Central memory CD4-positive, alpha-beta T cell (primary cell): ENCODE measurements at places on chromosomes 3 and 15.

DNA sequence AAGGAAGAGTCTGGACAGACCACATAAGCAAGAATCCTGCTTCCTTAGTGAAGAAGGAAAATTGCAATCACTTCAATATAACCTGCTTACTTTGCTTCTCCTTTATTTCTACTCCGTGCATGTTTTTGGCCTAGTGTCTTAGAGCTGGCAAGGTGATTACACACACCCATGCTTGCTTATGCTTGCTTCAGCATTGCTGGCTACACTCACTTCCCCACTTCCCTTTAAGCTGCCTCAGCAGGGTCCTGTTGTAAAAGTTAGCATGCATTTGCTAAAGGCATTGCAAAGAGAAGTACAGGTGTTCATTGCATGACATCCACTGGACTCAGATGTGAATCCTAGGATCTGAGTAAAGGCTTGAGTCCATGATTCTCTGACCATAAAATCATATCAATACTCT, 47.5 kb upstream of the STT3B start:
- DNase-seq: no peak

GRCh38 chr3:188931531-188931930, 240.2 kb upstream of the TPRG1 start:
- DNase-seq: no peak

GRCh38 chr3:177776661-177777101, 579.4 kb upstream of the TBL1XR1 start:
- DNase-seq: no peak

- no peak for DNase-seq
These were observed 39.0 kb downstream of the SLC6A6 start for GRCh38 chr3:14441240-14441919.

GRCh38 chr3:145719114-145719513, 441.9 kb downstream of the PLOD2 start:
- no peak for DNase-seq

DNA sequence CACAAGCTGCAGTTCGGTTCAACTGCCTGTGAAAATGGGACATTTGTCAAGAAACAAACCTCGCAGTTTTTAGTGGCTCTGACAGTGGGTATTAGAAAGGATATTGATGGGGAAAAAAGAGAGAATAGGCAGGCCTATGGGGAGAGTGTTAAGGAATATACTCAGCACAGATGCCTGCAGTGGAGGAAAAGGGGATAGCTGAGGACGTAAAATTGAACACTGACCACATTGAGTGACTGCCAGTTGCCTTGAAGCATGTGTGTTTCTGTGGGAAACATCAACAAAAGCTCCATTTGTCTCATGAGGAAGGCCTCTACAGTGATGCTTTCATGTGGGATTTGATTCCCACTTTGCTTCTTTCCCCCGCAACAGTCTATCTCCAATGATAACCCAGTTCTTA, 1042.1 kb downstream of the TUSC7 start:
- DNase-seq: no peak

- no peak for DNase-seq
These were observed 19.6 kb downstream of the EIF1B start for GRCh38 chr3:40329071-40329470.

- no peak for DNase-seq
These were observed 45.1 kb downstream of the DAPK2 start for GRCh38 chr15:64001148-64001547.

- DNase-seq: no peak
These were observed 11.9 kb downstream of the CPNE4 start for GRCh38 chr3:132022914-132023313.

DNA sequence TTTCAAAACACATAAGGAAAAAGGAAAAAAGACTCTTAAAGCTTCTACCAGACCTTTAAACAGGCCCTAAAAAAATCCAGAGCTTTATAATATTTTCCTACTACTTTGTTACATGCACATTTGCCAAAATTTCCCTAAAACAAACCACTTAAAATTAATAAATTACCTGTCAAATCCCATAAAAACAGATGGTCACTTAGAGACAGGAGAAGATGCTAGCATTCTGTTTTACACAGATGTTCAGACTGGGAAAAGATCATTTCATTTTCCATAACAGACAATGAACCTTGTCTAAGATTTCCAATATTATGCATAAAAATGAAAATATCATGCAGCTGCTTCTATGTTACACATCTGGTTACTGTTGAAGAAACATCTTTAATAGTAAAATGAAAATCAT, 66.6 kb downstream of the SUCLG2 start:
- no peak for DNase-seq

GRCh38 chr3:172102123-172102882, 62.9 kb downstream of the FNDC3B start:
- DNase-seq: peak; percentile 49

DNA sequence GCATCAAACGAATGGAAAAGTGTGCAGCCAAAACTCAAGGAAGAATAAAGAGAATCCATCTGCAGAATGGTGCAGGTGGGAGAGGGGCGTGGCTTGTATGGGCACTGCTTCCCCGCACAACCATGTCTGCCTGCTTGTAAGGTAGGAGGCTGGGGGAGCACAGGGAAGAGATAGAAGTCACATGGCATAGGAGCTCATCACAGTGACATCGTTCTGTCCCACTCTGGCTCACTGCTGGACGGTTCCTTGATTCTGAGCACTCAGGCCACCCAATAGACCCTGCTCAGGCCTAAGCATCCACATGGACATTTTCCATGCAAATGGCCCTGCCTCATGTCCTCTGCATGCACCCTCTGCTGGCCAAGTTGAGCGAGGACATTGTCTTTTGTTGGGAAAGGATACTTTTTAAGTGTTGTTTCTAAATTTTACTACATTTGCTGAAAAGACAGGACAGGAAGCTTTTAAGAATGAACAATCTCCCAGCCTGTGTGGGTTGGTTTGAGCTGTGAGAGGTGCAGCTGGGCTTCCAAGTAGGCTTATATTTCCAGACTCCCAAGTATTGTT, 3.1 kb downstream of the MYLK start:
- no peak for DNase-seq

GRCh38 chr3:149162007-149162406, 32.6 kb downstream of the HPS3 start:
- DNase-seq: no peak

DNA sequence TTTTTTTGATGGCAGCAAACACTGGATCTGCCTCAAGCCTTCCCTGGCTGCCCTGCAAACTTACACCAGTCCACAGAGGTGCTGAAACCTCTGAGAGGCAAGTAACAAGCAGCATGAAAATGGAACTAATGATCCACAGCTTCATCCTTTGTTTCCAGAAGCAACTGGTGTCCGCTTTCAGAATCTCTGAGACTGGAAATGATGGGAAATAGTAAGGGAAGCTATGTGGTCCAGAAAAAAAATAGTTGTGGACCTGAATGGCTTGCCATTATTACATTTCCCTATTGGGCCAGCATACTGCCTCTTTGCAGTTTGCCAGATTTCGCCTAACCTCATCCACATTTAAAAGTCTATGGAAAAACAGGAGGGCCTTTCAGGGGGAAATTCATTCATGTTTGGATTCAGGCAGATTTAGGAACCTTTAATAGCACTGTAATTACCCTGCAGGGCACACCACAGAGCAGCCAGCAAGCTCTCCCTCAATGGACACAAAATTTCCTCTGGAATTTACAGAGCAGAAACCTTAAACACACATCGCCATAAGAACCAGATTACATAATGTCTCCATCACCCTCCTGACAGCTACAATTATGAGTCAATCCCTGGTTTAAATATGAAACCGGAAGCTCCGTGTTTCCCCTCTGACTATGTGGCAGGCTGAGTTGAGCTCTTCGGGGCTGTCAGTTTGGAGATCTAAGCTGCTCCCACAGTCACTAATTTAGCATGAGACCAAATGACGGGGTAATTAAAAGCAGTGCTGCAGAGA, 134.4 kb downstream of the TMCO5A start:
- no peak for DNase-seq

GRCh38 chr3:127455541-127456450, 134.7 kb downstream of the TPRA1 start:
- DNase-seq: peak; percentile 22

GRCh38 chr15:88704791-88705768, 66.3 kb downstream of the ISG20 start:
- DNase-seq: no peak

DNA sequence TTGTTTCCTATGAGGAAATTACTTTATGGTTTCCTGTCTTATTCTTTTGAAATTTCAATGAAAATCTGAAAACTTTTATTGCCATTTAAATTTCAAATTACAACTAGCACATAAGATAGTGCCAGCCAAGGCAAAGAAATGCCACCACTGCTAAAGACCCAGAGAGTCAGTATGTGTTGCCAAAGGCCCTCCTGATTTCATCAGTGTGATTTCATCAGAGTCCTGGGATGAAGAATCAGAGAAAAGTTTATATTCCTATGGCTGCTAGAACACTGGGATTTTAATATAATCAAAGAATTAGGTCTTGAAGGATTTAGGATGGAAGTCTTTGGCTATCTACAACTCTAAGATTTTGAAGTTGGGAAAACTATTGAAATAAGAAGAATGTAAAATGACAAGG, 434.2 kb upstream of the CCDC54 start:
- no peak for DNase-seq

DNA sequence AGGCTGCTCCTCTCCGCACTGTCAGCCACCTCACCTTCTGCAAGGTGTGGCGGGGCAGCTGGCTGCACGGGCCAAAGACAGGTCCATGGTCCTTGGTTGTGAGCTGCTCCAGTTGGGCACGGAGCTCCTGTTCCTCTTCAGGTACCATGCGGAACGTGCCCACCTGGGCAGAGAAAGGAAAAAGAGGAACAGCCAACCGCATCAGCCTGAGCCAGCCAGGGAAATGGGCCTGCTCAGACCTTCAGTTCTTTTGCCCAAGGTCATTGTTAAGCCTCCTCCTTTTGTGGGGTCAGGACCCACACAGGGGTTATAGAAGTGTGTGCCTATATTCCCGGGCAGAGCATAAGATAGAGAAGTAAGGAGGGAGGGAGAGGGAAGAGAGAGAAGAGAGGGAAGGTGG, 2.8 kb downstream of the RLBP1 start:
- DNase-seq: no peak
